M059J (cell line): ENCODE measurements at places on chromosomes 13 and 19.

DNA sequence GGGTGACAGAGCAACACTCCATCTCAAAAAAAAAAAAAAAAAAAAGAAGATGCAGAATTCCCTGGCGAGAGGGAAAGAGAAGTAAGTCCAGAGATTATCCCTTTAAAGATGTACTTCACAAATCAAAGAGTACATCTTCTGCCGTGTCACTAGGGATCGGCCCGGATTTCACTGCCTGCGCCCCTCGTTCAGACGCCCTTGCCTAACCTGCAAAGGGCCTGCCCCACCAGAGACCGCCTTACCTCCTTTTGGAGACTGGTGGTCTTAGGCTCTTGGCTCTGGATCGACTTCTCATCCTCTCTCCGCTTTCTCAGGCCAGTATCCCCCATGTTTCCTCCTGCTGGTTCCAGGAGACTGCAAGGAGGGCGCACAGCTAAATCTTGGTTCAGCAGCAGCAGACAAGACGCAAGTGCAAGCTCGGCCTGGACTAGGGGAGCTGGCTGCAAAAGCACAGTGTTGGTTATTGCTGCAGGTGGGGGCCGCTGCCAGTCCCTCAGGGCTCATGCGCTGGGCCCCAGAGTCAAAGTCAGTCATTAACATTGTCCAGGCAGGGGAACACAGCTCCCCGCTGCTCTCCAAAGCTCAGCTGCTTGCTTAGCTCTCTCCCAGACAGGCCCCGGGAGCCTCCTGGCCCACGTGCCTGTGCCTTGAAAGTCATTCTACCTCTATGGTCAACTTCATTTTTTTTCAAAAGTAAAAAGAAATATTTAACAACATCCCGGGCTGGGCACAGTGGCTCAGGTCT lies 1.2 kb downstream of the SLC7A9 start:
- DNase-seq, result no peak

DNA sequence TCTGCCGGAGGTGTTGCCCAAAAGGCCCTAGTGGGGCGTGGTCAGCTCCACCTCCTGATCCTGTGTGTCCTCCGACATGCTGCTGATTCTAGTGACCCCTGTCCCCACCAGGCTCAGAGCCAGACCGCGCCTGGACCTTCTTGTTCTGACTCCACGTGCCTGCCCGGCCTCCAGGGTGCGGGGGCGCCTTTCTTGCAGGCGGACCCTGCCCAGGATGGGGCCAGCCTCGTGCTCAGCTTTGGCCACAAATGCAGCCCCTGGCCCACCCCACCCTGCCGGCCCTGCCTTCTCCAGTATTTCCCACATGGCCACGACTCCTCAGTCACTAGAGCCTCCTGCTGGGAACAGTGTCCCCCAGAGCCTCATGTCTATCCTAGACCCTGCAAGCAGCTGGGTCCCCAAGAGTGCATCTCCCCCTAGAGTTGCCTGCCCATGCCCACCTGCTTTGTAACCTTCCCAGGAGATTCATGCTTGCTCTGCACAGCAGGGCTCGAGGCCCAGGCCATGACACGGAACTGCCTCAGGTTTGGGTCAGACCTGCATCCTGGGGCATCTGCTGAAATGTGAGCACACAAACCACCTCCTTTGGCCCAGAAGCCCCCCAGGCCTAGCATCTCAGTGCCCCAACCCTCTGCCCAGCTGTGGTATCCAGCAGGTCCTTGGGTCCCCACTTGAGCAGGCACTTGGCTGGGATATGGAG lies 27.0 kb downstream of the TMEM161A start:
- DNase-seq, result no peak

DNA sequence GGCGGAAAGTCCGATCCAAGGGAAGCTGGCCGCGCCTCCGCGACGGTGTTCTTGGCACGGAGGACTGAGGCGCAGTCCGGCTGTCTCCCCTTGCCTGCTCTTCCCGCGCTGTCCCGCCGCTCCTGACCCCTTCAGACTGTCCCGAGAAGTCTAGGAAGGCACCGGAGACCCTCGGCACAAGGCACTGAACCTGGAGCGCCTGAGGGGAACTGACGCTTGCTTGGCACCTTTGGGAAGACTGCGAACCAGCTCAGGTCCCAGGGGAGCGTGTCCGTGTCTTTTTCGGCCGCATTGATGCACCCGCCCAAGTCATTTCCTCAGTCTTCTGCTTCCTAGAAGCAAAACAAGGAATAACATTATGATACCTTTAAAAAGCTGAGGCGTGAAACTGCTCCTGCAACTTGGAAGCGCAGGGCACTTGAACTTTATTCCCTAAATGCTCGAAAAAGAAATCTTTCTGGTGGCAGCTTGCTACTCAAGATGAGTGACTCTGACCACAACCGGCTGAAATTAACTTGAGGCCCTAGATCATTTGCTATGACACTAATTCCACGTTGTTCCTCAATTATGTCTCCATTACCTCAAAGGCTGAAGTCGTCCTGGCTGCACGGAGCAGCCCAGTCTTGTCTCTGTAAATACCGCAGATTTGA lies 735 bp upstream of the FLT1 start:
- DNase-seq, result no peak

GRCh38 chr13:98239162-98240076 lies 62.4 kb upstream of the RNF113B start:
- DNase-seq, result no peak

DNA sequence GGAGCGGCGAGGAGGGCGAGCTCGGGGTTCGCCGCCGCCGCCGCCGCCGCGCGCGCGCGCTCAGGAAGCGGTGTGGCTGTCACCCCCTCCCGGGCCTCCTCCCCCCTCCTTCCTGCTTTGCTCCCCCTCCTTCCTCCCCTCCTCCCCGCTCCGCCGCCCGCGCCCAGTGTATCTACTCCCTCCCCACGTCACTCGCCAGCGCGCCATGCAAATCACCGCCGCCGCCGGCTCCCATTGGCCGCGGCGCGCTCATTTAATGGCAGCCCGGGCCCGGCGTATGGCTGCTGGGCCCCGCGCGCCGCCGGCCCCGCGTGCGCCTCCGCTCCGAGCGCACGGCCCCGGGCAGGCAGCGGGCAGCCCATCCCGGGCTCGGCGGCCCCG lies 335 bp upstream of the SOX1 start:
- DNase-seq, result no peak

- DNase-seq, result no peak
These were observed 1139.7 kb upstream of the SPRY2 start for GRCh38 chr13:81480634-81481033.

- DNase-seq, result no peak
These were observed 5.4 kb upstream of the NTN5 start for GRCh38 chr19:48678201-48678600.

DNA sequence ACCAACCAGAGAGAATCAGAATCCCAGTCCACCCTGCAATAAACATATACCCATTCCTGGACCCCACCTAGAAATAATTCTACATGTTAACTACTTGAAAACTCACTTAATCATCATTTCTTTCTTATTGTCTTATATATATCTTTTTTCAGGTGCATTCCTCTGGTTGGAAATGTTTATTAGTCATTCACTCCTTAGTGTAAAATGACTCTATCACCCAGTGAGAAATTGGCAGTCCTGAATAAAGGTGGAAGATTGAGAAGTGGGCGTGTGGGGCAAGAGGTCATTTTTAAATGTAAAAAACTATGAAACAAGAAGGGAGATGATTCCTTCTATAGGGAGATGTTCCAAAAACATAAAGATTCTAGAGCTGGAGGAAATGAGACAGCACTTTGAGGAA lies 101.2 kb upstream of the MBNL2 start:
- no peak for DNase-seq

GRCh38 chr19:48330012-48330681 lies 4.8 kb downstream of the EMP3 start:
- no peak for DNase-seq

- DNase-seq, result no peak
These were observed 930.8 kb downstream of the SLITRK5 start for GRCh38 chr13:88601949-88602348.

DNA sequence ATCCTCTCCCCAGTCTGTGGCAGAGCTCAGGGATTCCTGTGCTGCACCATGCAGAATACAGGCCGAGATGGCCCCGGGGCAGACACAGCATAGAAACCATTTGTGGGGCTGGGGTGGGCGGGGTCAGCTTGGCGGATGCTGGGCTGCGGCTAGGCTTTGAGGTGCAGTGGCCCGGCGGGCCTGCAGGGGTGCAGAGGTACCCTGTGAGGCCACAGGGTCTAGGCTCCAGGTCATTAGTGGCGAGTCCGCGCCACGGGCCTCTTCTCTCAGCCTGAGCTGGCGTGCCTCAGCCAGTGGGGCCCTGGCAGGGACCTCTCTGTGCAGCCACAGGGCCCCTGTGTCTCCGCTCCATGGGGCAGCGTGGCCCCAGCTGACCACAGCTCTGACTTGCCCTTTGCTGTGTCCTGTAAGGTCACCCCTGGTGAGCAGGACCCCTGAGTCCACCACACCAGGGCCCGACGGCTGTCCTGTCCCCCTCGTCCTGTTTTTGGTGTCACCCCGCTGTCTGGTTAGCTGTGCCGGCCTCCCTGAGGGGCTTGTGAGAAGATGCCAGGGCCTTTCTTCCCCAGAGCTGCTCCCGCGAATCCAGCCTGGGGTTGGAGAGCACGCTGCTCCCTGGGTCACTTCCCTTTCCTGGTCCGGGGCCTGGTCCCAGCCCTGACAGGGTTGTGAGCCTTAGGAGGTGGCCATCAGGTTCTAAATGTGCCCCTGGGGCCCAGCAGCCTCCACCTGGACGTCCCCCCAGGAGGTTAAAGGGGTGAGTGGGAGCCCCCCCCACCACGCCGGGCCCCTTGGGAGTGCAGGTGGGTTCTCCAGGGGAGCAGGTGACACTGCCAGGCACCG lies 12.1 kb downstream of the KDM4B start:
- DNase-seq, result no peak

- no peak for DNase-seq
These were observed 1.3 kb downstream of the BLOC1S3 start for GRCh38 chr19:45179892-45180370.

DNA sequence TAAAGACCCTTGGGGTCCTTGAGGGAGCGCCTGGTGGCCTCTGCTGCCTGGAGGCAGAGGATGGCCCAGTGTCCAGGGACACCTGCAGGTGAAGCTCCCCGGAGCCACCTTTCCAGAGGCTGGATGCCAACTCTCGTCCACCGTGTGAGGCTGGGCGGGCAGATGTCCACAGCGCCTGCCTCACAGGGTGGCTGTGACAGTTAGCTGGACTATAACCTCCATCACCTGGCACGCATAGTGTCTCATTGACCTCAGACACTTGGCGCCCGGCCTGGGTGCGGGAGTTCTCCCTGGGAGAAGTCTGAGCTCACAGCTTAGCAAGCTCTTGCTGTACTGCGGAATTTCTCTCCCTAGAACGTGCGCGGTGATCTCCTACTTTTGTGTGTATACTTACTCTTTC lies 9.8 kb downstream of the BICRA start:
- peak; percentile 50 for DNase-seq

GRCh38 chr19:55272142-55272541 lies 7.8 kb downstream of the HSPBP1 start:
- DNase-seq, result no peak

GRCh38 chr19:47284324-47284899 lies 9.7 kb downstream of the INAFM1 start:
- DNase-seq, result peak; percentile 56

- DNase-seq, result peak; percentile 92
These were observed 4.9 kb upstream of the DMKN start for GRCh38 chr19:35518313-35518712.

GRCh38 chr19:29527500-29528328 lies 1.9 kb downstream of the VSTM2B start:
- DNase-seq, result no peak

GRCh38 chr19:48362716-48363499 lies 832 bp downstream of the TMEM143 start:
- peak; percentile 98 for DNase-seq

- DNase-seq, result no peak
These were observed 3.4 kb downstream of the SLITRK1 start for GRCh38 chr13:83878691-83879430.

- DNase-seq, result no peak
These were observed 2.2 kb upstream of the TNFSF9 start for GRCh38 chr19:6528544-6529121.

DNA sequence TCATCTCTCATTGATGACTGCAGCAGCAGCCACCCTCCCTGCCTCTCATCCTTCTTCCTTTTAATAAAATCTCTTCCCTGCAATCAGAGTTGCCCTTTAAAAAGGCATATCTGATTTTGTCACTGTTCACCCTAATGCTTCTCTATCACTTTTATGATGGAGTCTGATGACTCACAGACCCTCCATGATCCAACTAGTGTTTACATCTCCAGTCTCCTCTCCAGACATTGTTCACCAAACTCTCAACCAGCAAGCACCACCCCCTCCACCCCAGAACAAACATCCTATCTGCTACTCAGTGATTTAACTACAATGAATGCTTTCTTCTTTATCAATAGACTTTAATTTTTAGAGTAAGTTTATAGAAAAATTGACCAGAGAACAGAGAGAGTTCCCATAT lies 59.5 kb downstream of the TNFSF11 start:
- peak; percentile 42 for DNase-seq

GRCh38 chr13:113557013-113557412 lies 27.5 kb upstream of the TFDP1 start:
- DNase-seq, result no peak

DNA sequence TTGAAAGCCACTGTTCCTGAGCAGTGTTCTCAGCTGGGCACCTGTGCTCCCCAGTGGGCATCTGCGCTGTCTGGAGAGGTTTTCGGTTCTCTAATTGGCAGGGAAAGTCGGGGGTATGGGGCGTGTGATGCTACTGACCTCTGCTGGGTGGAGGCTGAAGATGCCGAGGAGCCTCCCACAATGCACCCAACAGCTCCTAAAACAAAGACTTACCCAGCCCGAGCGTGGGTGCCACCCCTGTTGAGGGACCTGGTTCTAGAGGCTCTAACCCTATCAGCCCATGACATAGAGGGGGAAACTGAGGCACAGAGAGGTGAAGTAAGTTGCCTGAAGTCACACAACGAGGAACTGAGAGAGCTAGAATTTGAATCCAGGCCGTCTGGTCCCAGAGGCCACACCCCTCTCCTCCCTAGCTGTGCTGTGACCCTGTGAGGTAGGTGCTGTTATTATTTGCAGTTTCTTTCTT lies 2.3 kb downstream of the SPACA4 start:
- DNase-seq, result peak; percentile 59

- DNase-seq, result no peak
These were observed 2.6 kb downstream of the MED26 start for GRCh38 chr19:16625163-16625958.

- DNase-seq, result no peak
These were observed 26.3 kb downstream of the CNFN start for GRCh38 chr19:42363614-42364346.

GRCh38 chr13:65347420-65348030 lies 1882.6 kb downstream of the PCDH9 start:
- DNase-seq, result no peak

DNA sequence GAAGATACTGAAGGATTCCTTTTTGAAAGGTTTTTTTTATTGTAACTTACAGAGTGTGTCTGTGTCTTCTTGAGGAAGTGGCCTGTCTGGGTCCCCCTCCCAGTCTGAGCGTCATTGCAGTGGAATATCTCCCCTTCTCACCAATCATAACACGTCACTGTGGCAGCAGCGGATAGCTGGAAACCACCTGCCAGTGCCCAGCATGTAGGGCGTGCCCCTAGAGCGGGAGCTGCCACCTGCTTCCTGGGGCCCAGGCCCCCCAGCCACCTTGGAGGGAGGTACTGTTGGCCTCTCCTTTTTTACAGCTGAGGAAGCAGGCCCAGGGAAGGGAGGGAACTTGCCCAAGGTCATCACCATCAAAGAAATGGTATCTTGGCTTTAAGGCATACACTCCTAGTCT lies 4.6 kb upstream of the DNM2 start:
- DNase-seq, result no peak

- no peak for DNase-seq
These were observed 57.9 kb downstream of the RFC3 start for GRCh38 chr13:33875618-33876401.
